Hematopoietic multipotent progenitor cell treated with erythropoietin and hydrocortisone succinate and interleukin-3 and kit ligand, for 8 days (in vitro differentiated cells): ENCODE measurements at places on chromosomes 12 and 14.

- DNase-seq = no peak
Observed at GRCh38 chr12:131102991-131103668, 149.4 kb downstream of the ADGRD1 start.

DNA sequence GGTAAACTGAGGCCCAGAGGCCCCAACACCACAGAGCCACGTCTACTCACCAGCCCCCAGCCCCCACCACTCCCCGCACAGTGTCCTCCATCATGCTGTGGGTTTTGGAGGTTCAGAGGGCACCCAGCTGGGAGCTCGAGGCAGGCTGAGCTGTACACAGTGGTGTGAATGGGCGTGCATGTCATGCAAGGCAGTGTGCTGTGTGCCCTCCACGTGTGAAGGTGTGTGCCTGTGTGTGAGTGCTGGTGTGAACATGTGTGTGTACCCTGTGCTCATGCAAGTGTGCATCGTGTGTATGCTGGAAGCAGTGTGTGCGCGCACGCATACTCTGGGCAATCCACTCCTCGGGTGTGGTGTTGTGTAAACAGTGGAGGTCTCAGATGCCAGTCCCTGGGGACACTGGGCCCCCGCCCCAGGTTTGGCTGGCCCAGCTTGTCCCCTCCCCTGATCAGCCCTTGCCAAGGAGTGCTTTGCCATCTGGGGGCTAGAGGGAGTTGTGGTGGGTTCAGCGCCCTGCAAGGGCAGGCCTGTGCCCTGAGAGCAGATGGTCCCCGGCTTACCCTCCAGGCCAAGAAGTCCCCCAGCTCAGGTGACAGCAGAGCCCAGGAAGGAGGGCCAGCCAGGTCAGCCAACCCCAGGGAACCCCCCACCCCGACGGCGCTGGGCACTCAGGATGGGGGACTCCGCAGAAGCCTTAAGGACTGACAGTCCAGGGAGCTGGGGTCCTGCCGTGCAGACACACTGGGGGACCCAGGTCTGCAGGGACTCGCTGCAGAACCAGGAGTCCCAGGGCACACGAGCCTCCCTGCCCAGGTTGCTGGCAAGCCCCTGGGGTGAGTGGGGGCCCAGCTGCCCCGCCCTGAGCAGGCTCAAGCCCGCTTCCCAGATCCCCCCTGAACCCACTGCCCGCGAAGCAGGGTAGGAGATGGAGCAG, 23.8 kb upstream of the GPR132 start:
- DNase-seq = no peak

DNA sequence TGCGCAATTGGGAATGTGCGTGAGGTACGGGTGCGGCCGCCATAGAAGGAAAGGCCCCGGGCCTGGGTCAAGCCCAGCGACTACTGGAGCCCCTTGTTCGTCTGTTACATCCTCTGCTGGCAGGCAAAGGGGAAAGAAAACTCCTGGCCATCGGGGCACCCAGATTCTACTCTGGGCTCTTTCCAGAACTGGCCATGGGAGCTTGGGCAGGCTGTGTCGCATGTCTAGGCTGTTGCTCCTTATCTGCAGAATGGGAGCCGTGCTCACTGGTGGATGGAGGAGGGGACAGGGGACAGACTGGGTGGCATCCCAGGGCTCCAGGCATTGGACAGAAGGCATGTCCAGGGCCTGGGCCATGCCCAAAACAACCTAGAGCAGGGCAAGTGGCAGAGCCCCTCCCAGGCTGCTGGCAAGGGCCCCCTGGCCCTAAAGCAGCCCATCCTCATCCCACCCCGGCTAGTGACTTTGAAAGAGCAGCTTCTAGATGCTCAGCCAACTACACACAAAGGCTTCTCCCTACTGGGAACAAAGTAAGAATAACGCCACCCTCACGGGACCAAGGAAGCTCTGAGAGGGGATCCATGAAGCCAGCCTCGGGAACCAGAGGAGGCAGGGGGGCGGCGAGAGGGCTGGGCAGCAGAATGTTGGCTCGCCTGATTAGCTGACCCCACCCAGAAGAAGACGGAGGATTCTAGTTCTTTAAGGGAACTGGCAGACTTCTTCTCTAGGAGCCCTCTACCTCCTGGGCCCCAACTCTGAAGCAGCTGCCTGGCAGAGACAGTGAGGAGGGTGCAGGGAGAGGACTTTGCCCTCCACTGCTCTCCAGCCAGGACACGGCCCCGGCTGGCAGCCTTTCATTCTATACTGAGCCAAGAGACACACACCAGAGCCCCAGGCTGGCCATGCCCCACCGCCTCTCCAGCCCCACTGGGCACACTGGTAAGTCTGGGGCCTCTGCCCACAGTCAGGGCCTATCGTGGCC, 96.8 kb downstream of the SINHCAF start:
- DNase-seq = no peak

DNA sequence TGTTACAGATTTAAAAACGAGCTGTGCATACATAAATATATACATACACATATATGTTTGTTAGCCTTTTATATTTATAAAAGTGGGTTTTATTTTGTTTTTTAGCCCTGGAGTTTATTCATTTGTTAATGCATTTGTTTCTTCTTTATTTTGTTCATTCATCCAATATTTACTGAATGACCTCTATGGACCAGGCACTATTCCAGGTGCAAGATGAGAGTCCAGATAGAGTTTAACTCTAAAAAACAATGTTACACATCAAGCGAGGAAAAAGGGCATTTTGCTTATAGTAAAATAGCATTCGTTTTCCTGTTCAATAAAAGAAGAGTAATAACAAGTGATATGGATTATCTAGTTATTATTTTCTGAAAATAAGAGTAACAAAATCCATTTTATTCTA, 14.2 kb downstream of the ACSS3 start:
- no peak for DNase-seq

- no peak for DNase-seq
Observed at GRCh38 chr12:41545761-41546160, 357.6 kb downstream of the PDZRN4 start.

DNA sequence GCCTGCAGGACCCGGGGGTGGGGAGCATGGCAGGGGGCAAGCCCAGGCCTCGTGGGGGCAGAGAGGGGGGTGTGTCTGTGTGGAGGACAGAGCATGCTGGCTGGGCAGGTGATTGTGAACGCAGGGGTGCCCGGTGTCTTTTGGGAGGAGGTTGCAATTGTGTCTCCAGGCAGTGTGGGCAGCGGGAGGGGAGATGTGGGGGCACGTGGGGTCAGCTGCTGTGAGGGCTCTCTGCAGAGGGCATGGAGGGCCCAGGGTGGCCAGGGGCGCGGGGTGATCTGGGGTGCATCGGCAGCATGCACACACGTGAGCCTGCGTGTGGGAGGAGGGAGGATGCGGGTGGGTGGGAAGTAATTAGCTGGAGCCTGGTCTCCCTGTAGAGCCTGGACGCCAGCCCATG, 32.2 kb upstream of the DIO3 start:
- no peak for DNase-seq

- DNase-seq = no peak
Observed at GRCh38 chr12:85572956-85573355, 263.3 kb downstream of the RASSF9 start.

DNA sequence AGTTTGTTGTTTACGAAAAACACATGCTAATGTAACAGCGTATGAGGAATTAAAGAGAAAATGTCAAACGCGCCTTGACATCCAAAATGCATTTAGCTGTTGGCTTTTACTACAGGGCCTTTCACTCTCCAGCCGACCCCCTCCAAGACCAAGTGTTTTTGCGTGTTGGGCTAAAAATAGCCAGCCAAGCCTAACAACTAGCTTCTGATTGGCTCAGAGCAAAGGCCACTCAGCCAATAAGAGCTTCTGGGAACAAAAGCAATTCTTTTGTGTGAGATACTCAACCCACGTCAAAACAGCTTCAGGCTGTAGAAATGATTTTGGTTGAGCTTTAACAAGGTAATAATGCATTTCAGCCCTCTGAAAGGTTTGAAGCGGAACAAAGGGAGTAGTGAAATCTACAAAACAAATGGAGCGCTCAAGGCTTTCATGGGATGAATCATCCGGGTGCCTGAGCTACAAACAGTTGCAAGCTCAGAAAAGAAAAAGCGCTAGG, 198.7 kb upstream of the DCN start:
- peak; percentile 11 for DNase-seq

DNA sequence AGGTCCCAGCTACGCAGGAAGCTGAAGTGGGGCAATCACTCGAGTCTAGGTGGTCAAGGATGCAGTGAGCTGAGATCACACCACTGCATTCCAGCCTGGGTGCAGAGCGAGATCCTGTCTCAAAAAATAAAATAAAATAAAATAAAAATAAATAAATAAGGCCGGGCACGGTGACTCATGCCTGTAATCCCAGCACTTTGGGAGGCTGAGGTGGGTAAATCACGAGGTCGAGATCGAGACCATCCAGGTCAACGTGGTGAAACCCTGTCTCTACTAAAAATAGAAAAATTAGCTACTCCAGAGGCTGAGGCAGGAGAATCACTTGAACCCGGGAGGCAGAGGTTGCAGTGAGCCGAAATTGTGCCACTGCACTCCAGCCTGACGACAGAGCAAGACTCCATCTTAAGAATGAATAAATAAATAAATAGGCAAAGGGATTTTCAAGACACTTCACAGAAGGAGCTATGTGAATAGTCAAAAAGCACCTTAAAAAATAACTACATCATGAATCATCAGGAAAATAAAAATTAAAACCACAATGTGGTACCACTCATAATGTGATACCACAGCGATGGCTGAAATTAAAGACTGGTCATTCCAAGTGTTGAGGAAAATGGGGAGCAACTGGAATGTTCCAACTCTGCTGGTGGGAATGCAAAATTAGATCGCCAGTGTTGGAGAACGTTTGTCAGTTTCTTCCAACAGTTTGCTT, 92.9 kb upstream of the TBX3 start:
- DNase-seq = no peak

DNA sequence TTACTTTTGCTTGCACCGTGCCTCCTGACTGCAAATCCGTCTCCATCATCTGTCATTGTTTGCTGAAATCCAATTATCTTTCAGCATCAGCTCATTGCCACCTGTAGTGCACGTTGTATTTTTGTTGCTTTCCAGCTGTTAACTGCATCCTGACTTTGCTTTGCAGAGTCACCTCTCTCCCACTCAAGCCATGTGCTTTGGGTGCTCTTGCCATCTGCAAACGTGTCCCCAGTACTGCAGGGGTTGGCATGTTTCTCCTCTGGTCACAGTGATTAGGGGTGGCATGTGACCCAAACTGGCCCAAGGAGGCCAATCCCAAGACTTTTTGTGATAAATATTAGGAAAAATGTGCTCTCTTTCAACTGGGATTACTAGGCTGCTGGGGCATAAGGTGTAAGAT, 10.5 kb upstream of the TMED2 start:
- no peak for DNase-seq

GRCh38 chr12:63814146-63814772, 30.2 kb upstream of the SRGAP1 start:
- DNase-seq = no peak

GRCh38 chr14:76576047-76576741, 185.1 kb upstream of the VASH1 start:
- no peak for DNase-seq

DNA sequence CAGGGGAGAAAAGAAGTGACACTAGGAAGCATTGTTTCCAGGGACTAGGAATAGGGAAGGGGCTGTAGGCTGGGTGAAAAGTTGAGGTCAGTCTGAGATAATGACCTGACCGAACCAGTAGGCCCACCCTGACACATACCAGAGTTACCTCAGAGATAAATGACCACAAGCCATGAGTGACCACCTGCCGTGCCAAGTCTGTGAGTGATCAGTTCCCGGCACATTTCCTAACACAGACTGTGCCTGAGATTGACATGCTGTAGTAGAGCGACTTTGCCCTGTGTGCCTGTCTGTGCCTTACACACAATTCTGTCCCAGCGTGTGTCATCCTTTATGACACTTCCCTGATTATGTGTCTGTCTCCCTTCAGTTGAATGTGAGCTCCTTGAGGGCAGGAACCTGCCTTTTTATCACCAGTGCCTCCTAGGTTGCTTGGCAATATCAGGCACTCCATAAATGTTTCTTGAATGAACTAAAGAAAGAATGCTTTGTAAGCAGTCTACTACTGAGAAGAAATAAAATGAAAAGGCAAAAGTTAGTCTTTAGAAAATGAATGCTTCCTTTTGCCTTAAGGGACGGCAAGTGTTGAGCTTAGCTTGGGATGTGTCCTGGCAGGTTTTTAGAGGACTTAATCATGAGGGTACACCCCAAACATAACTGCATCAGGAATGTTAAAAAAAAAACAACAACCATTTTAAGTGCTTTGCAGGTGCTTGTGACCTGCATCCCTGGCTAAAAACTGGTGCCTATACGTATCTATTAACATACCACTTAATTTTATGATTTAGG, 9.6 kb upstream of the SSPN start:
- DNase-seq = no peak

DNA sequence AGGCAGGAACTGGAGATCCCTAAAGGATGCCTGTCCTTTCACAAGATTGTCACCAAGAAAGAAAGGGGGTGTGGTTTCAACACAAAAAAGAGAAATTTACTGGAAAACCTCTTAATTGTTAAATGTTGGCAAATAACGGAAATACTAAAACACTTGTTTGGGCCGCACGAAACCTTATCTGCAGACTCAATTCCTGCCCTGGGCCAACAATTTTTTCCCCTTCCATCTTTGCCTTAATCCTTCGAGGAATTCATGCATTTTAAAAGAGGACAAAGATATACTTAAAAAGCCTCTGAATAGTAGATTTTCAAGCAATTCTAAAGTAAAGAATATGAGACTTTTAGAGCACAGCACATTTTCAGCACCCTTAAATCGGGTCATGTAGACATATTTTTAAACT, 366.2 kb downstream of the DUSP6 start:
- DNase-seq = no peak

- DNase-seq = no peak
Observed at GRCh38 chr12:104049903-104050356, at the start of gene GLT8D2. Gene GLT8D2, minus strand, starts transcription at chr12:104050187. Its CDS starts 30,539 bp downstream, at chr12:104019648.

DNA sequence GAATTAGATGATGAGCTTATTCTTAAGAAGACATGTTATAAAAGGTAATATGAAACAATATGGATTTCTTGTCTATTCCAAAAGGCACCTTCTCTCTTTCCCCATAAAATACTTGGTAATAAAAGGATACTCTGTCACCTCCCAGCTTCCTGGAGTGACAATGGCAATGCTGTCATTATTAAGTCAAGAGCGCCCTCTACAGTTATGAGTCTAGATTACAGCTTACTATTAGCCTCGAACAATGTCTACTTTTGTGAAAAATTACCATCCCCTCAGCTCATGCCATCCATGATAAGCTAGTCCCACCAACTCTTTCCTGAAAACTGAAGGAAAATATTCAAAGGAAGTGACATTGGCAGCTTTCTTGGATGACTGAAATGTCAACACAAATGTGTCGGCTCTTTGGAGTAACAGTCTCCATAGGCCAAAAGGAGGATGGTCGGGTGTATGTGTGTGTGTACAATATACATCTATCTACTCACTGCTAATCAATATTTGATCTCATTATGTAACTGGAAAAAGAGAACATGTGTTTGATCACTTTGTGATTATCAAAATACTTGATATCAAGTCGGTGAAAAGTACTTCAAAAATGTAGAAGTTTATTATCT, 48.7 kb upstream of the CDKN3 start:
- DNase-seq = peak; percentile 73

- peak; percentile 96 for DNase-seq
Observed at GRCh38 chr12:124927201-124928094, 13.0 kb upstream of the UBC start.

GRCh38 chr12:123998991-123999359, 26.0 kb downstream of the ZNF664 start:
- peak; percentile 30 for DNase-seq
